ENCODE measurements at places on chromosomes 1 and 21.

DNA sequence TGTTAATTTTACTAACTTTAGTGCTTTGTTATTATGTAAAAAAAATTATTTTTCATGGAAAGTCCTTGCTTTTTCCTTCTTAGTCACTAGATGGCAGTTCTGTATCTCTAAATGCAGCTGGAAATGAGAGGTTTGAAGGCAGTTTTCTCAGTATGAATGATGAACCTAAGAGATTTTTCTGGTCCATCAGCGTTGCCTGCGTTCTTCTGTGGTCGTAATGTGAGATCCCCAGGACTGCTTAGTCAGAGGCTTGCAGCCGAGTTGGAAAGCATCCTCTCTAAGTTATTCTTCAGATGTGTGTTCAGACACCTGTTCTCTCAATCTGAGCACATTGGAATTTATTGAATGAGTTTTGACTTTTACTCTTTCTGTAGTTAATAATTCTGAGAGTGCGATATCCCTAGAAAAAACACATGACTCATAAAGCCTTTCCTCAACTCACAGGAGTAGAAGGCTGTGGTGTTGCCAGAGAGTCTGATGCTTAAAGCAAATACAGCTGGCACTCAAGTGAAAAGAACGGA lies 99.3 kb downstream of the FMN2 start:
- peak; percentile 45 for DNase-seq

- DNase-seq: no peak
These were observed 6.0 kb upstream of the ARHGEF2 start for GRCh38 chr1:155984341-155984740.

DNA sequence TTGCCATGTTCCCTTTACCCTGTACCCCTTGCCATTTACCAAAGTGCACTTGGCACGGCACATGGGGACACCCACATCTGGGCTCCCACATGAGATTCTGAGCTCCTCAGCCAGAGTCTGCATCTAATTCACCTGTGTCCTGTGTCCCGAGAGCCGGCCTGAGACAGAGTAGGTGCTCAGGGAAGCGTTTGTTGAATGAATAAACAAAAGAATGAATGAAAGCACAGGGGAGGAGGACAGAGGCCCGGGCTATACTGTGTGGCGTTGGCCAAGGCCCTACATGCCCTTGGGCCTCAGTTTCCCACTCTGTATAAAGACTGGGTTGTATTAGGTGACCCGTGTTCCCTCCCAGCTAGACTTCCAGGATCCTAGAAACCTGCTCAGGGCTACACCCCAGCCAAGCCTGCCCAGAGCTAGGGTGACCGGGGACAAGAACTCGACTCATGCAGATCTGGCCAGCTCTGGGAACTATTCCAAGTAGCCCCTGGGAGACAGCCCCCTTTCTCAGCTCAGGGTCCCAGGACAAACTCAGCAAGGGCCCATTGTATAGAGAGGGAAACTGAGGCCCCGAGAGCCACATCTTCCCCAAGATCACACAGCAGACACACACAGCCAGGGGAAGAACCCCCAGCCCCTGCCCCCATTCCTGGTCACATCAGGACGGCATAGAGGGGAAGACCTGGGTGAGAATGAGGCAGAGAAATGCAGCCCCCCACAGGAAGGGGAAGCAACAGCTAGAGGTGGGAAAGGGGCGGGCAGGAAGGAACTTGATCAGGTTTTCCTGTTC lies 6.0 kb downstream of the EPHA2 start:
- DNase-seq: no peak

GRCh38 chr1:63363014-63363413 lies 4.4 kb upstream of the ALG6 start:
- DNase-seq: no peak

GRCh38 chr1:118900643-118901440 lies 87.3 kb downstream of the TBX15 start:
- DNase-seq: no peak

DNA sequence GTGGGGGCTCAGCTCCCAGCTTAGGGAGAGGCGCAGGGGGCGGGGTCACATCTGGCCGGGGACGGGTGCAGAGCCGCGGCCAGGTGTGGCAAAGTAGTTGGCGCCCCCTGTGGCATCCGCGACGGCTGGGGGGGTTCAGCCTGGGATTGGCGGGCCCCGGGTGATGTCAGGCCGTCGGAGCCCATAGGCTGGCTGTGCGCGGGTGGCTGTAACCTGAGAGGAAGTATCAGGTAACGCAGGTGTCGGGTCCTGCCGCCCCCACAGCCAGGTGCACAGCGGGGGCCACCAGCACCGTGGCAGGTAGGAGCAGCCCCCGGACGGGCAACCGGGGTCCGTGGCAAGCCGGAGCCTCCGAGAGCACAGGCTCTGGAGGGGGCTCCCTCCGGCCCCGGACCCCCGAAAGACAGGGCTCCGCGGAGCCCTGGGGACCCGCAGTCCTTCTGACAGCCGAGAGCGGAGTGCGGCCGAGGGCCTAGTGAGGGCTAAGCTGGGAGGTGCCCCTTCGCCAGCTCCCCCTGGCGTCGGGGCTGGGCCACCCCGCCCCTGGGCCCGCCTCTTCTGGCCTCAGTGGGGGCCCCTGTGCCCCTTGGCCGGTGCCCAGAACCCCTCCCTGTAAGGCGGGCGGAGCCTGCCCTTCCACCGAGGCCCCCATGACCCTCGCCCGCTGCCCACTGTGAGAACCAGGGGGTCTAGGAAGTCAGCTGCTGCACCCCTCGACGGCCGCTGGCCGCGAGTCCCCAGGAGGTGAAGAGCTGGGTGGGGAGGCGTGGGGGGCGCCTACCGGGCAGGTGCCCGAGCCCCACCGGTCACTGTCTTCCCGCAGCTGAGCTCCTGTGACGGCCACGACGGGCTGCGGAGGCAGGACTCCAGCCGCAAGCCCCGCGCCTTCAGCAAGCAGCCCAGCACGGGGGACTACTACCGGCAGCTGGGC lies 17.9 kb downstream of the TNFRSF25 start:
- no peak for DNase-seq

- no peak for DNase-seq
These were observed 27.9 kb downstream of the RIMS3 start for GRCh38 chr1:40637470-40638007.

- DNase-seq: peak; percentile 87
These were observed 10.6 kb downstream of the APCS start for GRCh38 chr1:159598196-159598595.

GRCh38 chr1:78171736-78172590 lies 126.2 kb downstream of the GIPC2 start:
- DNase-seq: no peak

DNA sequence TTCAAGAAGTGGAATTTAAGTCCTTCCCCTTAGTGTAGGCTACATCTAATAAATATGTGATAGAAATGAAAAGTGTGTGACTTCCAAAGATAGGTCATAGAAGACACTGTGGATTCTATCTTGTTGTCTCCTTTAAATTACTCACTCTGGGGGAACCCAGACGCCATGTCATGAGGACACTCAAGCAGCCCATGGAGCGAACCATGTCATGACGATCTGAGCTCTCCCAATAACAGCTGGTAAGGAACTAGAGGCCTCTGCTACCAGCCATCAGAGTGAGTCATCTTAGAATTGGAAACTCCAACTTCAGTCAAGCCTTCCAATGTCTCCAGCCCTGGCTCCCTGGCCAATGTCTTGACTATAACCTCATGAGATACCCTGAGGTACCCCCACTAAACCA lies 6.3 kb downstream of the COA7 start:
- no peak for DNase-seq

DNA sequence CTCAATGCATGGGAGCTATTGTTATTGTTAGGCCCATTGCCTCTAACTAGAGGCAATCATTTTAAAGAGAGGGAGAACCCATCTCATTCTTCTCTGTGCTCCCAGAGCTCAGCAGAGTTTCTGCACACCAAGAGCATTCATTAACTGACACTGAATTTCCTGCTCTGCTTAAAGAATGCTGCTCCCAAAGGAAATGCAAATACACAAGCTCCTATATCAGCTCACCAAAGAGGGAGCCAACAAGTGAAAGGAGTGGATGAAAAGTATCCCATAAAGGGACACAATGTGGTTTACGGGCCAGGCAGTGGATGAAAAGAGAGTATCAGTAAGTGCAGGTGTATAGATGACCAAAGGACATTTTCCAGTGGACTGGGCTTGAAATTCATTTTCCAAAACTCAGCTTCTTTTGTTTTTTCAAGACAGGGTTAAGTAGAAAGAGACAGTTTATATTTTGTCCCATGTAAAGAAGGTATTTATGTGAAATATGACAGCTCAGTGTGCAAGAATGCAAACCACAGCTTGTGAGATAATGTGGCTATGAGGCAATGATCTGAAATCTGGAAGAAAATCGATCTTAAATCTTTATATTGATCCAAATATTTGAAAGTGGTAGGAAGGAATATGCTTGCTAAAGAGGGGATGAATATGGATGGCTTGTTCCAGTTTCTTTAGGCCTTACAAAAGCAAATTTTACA lies 207.7 kb upstream of the CAMK1G start:
- no peak for DNase-seq

DNA sequence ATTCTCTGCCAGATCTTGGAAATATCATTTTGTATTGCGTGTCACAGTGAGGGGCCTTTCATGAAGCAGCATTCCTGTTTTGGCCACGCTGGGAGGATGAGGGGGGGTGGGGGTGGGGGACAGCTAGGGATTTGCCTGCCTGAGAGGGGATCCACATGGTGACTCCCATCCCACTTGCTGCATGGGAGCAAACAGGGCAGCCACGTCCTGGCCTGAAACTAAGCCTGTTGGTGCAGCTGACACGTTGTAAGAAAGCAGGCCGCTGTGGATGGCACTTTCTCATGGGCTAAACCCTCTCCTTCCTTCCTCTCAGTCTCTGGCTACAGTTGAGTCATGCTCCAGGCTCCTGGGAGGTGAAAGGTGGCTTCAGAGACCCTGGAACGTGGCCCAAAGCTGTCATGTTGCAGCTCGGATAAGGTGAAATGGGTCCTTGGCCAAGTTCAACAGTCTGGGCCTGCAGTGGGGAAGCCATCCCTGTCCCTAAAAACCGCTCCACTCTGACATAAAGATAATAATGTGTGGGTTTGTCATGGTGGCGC lies 346.7 kb upstream of the VAMP3 start:
- DNase-seq: no peak

- DNase-seq: no peak
These were observed 29.9 kb upstream of the TMEM222 start for GRCh38 chr1:27292106-27292505.

DNA sequence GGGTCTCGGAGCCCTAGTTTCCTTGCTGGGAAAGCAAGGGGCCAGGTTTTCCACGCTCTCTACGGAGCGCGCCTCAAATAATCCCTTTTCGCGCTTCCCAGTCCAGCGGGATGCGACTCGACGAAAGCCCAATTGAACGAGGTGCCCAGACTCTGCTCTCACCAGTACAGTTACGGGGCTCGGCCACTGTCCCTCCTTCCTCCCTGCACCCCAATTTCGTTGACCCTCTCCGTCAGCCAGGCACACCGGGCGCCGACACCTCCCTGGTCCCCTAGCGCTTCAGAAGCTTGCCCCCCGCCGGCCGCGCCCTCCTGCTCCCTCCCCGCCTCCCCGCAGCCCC lies 389 bp downstream of the SEMA6C start:
- DNase-seq: no peak

GRCh38 chr1:1079408-1080121 lies 5.5 kb upstream of the RNF223 start:
- DNase-seq: peak; percentile 82

GRCh38 chr1:214444182-214444939 lies 107.0 kb downstream of the PTPN14 start:
- DNase-seq: no peak

- DNase-seq: peak; percentile 33
These were observed 28.9 kb downstream of the OBSCN start for GRCh38 chr1:228236744-228237143.

DNA sequence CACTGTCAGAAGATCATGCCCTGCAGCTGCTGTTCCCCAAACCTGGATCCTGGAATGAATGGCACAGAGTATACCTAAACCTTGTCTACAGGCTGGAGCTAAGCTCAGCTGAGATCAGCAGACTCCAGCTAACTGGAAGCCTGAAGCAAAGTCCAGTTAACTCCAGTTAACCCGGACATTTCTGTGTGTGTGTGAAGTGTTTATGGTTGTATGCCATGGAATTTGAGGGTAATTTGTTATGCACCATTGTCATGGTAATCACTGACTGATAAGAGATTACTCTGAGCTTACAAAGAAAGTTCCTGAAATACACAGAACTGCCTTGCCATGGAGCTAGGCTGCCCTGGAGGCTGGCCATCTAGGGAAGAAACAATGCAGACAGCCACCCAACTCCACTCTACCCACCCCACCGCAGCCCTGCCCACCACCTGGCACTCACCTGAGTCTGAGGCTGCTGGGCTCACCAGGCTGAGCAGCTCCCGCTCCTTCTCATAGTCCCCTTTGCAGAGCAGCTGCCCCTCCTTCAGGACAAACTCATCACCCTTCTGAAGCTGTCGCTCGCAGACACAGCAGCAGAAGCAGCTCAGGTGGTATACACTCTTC lies 107.4 kb downstream of the LMX1A start:
- no peak for DNase-seq

DNA sequence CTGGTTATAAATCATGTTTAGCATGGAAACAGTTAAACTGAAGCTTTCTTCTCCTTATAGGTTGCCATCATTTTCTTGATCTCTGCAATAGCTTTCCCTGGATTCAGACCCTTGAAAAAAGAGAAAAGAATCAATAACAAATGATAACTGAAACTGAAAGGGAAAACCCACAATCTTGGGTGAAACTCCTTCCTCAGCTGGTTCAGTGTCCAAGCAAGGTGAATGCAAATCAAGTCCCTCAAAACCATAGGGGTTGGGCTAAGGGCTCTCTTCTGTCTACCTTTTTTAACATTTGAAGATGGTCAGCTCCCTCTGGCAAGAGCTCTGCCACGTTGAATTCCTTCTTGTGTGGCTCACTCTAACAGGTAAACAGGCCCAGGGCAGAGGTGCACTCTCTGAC lies 7.1 kb upstream of the ATP13A2 start:
- DNase-seq: no peak

DNA sequence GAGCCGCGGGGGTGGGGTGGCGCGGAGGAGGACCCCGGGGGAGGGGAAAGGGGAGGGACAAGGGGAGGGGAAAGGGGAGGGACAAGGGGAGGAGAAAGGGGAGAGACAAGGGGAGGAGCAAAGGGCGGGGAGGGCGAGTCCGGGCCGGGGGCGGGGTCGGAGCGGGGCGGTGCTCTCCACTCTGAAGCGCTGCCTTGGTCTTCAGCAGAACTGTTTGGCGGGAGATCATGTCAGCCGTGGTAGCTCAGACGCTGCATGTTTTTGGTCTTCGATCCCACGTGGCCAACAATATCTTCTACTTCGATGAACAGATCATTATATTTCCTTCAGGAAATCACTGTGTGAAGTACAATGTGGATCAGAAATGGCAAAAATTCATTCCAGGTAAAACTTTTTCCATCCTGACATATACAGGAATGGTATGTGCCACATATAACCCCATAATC lies 420 bp downstream of the CFAP57 start:
- peak; percentile 32 for DNase-seq

GRCh38 chr1:201014816-201015200 lies 8.7 kb downstream of the KIF21B start:
- DNase-seq: no peak

DNA sequence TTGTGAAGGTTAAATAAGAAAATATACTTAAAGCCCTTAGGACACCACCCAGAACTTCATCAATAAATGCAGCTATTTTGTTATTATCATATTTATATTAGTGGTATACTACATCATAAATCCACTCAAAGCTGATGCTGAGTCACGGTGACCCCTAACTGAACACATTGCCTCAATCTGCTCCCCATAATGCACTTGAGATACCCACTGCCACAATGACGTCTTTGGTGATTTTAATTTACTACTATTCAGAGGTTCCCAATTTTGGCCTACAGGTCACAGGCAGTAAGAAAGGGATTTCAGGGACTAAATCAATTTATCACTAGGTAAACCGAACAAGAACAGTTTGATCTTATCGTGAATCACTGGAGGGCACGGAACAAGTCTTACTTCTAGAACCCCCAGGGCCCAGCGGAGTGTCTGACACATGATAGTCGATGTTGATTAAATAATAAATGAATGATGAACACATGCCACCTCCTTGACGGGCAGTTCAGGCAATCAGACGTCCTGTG lies 493 bp upstream of the CHD1L start:
- no peak for DNase-seq
